ENCODE measurements at places on chromosomes 1 and 21.

- DNase-seq, result no peak
Measured at GRCh38 chr1:91889717-91890459, 3.9 kb upstream of the TGFBR3 start.

GRCh38 chr1:36772647-36773495 is 261.4 kb downstream of the GRIK3 start:
- no peak for DNase-seq

DNA sequence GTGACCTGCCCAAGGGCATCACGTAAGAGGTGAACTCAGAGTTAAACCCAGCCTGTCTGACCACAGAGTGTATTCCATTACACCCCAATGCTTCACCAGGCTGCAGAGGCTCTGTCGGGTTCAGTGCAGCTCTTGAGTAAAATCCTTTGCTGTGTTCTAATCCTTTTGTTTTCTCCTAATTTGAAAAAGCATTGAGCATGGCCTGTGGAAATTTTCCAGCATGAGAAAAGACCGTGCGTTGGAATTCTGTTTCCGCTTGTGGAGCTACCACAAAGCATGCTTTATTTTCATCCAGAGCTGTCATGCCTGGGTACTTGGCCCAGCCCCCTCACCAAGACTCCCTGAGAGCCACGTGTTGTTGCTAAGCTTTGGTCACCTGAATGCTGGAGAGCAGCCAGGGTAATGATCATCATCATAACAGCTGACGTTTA is 317.6 kb downstream of the PRDM2 start:
- DNase-seq, result no peak

DNA sequence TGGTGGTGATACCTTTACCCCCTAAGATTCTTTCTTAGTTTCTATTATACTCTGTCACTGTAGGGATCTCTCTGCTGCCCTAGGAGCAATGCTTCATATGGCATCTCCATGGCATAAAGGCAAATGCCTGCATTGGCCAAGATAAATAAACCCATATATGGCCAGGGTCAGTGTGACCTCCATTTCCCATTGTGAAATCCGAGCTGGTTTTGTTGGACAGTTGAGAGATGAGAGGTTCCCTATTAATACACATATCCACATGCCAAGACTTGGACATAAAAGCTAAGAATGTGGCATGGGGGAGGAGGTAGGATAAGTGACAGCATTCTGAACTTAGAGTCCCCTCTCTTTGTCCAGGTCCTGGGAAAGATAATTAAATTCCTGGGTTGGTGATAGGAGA is 1.4 kb downstream of the TPM3 start:
- no peak for DNase-seq

- no peak for DNase-seq
Measured at GRCh38 chr1:91803847-91804545, 82.0 kb downstream of the TGFBR3 start.

GRCh38 chr1:160685266-160685665 is 26.4 kb downstream of the CD48 start:
- no peak for DNase-seq

DNA sequence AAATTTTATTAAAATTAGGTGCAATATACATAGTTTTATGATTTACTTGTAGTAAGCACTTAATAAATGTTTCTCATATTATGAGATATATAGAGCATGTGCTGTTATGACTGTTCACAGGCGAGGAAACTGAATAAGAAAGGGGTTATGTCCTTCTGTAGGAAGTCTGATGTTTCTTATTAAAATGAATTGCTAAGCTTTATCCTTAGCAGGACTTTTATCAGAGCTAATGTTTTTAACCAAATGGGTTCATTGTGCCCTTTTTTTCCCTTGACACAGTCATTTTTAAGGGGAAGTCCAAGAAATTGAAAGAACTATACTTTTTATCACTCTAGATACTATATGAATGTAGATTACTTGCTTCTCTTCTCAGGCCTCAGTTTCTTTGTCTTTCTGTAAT is 285.2 kb downstream of the PTPRC start:
- DNase-seq, result no peak

GRCh38 chr21:17388226-17388625 is 124.6 kb upstream of the CXADR start:
- DNase-seq, result no peak

- no peak for DNase-seq
Measured at GRCh38 chr1:43232482-43232881, 37.3 kb upstream of the TMEM125 start.
